ENCODE measurements at places on chromosomes 11 and 22.

- no peak for DNase-seq
Measured at GRCh38 chr11:2564008-2564530, 119.3 kb downstream of the KCNQ1 start.

GRCh38 chr11:64762277-64762673 is 2.5 kb upstream of the PYGM start:
- DNase-seq = no peak

GRCh38 chr11:77083566-77084245 is 16.9 kb downstream of the CAPN5 start:
- DNase-seq = no peak

DNA sequence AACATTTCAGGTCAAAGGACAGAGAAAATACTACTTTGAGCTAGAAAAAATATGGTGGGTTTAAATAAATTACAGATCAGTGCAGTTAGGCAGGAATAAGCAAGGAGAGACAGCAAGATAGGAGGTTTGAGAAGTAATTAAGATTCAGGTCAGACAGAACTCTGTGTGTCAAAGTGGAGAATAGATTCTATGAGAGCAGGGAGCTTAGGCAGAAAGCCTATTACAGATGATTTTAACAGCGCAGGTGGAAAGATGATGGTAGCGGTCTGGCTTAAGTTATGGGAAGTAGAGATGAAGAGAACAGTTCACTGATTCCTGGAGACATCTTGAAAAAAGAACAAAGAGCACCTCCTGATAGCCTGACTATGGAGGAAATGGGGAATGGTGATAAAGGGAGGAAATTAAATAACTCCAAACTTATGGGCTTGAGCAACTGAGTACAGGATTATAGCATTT is 106.0 kb downstream of the APIP start:
- DNase-seq = no peak

DNA sequence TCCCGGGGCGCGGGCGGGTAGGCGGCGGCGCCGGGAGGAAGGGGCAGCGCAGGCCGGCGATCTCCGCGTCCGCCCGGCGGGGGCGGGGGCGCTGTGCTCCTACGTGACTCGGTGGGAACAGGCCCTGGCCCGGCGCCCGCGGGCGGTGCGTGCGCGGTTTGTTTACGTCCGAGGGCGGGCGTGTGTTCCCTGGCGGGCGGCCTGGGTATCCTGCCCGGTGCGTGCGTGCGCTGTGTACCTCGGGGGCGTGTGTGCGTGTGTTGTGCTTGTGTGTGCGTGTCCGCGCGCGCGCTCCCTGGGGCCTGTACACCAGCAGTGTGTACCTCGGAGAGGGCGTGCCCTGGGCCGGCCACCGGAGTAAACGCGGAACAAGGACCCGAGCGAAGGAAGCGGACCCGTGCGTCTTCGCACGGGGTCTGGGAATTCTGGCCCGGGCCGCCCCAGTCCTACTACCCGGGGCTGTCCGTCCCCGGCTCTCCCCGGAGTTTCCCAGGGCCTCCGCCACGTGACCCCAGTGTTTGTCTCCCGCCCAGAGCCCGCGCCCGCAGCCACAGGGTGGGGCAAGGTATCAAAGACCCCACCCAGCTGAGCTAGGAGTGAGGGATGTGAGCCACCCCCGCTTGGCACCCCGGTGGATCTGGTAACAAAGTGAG is 769 bp downstream of the MAFF start:
- DNase-seq = peak; percentile 77

GRCh38 chr11:36360318-36360717 is 64.2 kb downstream of the PRR5L start:
- no peak for DNase-seq

DNA sequence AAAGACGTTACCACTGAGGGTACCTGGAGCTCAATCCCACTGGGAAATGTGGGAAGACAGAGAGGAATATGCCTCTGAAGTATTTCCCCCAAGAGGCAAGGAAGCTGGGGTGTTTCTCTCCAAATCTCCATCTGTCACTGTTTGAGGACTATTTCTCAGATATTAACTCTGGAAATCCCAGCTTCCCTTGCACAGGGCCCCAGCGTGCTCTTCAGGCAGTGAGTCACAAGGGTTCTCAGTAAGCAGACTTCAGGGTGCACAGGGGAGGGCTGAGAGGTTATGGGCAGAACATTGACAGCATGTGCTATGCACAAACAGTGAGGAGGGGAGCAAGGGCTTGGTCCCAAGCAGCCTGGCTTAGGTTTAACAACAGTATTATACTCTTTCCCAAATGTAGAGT is 60.9 kb upstream of the EED start:
- DNase-seq = no peak

DNA sequence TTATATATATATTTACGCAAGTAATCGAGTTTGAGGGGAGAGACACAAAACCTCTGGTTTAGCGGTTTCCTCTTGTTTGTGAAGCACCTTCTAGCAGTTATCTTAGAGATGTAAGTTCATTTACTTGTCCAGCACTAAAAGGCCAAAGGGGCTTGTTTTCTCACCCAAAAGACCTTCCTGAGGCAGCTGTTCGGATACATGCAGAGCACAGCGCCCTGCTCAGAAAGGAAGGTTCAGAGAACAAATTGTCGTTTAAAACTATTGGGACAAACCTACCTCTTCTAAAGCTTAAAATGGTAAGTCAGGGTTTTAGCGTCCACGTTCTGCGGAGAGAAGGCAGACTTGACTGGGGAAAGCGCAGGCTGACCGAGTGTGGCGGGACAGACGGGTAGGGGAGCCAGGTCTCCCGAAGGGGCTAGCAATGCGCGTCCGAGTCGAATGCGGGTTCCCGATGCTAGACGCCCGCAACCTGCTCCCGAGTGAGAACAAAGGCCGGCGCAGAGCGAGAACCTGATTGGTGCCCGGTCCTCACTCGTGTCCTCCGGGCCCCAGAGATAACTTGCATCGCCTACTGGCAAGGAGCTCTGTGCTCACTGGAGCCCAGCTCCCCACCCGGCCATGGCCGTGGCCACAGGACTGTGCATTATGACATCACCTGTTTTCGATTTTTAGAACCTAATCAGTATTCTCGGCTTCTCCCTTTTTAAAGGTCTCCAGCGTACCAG is 1.0 kb upstream of the SESN3 start:
- peak; percentile 23 for DNase-seq

- no peak for DNase-seq
Measured at GRCh38 chr11:4672470-4672869, 25.2 kb downstream of the OR51E2 start.

DNA sequence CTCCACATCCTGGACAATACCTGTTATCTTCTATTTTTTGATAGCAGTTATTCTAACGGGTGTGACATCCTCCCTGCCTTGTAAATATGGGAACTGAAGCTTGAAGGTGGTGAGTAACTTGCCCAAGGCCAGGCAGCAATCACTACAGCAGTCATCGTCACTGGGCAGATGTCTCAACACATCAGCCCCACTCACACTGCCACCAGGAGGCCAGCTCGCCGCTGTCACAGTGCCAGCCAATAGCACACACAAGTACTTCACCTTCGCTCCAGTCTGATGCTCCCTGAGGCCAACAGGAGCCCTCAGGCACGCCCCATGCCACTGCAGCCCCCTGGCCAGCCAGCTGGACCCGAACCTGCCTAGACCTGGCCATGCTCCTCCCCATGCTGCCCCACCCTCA is 4.9 kb upstream of the TTLL1 start:
- no peak for DNase-seq

GRCh38 chr22:42116848-42117424 is 13.7 kb downstream of the CYP2D6 start:
- no peak for DNase-seq

DNA sequence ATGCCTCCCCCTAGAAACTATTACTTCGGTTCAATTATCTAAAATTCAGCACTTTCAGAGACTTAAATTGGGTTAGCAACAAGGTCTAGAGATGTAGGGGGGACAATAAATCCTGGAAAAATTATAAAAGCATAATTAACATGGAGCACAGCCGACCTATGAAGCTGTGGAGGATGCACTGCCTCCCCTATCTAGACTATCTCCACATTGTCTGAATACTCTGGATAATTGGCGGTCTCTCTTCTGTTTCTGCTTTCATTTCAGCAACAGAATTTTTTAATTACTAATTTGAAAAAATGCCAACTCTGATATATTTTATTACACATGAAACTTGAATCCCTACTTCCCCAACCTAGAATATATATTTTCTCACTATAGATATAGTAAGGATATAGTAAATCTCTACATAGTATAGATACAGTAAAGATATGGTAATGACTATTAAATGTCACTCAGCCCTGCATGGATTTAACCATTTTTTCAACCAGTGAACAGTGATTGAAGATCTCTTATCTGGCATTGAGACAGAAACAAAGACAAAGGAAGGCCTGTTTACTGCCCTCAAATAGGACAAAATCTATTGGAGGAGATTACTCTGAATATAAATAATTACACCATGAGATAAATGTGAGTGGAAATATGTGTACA is 157.6 kb downstream of the BLID start:
- DNase-seq = no peak

DNA sequence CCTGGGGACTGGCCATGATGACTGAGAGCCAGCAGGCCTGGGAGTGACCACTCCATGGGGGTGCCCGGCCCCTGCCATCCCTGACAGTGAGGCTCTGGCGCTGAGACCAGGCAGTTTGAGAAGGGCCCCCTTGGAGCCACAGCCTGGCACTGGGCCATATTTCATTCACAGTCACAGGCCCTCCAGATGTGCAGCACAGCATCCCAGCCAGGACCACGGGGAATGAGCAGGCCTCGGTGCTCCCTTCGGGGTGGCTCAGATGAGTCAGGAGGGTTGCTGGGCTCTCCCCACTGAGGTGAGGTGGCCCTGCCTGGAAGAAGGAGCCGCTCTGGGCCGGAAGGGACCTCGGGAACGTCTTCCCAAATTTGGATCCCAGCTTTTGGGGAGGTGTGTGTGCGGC is 53.0 kb downstream of the GRAMD4 start:
- DNase-seq = no peak

DNA sequence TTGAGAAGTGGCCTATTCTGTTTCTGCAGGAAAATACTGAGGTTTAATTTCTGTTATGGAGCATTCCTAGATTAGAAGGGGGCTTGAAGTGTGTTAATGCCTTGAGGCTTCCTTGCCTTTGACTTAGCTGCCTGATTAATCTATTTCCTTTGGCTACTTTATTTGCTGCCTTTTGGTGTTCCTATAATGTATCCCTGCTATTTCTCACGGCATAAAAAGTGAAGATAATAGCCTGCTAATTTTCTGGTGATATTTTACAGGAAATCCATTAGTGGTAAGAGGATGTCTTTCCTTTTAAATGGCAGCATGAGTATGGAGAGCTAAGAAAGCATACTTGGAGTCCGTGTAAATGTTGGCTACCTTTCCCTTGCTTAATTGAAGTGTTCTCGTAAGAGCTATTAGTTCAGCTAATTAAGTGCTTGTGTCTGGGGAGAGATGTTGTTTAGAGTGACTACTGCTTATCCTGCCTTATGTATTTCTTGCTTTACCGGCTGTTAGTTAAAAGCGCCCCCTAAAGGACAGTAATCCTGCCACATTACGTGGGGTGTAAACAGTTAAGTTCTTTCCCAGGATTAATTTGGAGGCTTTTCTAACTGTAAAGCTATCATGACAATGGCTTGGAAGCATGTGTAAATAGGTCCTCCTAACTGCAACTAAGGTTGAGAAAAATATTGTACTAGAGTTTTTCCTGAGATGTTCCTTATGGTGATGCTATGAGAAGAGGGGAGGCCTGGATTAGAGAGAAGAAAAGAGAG is 45.6 kb downstream of the ZNF280B start:
- DNase-seq = no peak

GRCh38 chr22:34296461-34296860 is 376.2 kb upstream of the LARGE1 start:
- DNase-seq = no peak

DNA sequence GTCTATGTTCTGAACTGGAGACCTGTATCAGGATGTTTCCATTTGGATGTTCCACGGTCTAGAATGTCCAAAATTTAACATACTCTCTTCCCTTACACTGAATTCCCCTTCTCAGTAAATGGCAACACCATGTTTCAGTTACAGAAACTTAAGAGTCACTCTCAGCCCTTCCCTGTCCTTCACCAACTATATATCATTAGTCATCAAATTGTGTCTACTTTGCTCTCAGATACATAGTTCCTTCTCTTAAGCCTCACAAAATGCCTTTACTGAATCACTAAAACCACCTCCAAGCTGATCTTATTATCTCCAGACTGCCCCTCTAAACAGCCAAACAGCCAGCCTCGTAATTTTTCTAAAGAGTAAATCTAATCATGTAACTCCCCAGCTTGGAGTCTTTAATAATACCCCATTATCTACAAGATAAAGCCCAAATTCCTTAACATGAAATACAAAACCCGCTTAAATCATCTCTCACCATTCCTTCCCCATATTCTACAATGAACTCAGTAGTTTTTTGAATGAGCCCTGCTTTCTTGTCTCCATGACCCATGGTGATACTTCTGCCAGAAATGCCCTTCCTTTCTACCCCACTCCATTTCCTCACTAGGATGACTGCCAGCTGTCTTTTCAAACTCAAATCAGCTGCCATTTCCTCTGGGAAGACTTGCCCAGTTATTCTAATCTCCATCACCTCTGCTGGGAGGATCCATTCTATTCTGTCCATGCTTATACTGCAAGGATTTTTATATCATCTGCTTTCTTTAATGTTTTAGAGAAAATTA is 102.7 kb upstream of the ARHGAP42 start:
- no peak for DNase-seq

GRCh38 chr11:1740786-1741530 is 9.4 kb downstream of the IFITM10 start:
- DNase-seq = no peak

GRCh38 chr22:44709881-44710392 is 7.9 kb downstream of the PRR5 start:
- no peak for DNase-seq

DNA sequence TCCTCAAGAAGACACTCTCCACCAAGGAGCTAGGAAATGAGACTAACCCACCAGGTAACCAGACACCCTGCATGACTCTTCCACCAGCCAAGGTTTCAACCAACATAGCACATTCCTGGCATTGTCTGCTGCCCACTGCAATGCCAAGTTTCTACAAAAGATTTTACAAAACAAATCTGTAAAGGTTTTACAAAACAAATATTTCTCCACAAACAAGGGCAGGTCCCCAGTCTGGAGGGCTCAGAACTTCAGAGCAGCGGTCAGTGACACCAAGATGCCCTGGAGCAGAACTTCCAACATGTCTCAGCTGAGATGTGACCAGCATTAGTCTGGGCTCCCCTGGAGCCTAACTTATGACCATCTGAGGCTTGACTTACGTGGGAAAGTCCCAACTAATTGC is 14.0 kb downstream of the GALNT18 start:
- DNase-seq = no peak

DNA sequence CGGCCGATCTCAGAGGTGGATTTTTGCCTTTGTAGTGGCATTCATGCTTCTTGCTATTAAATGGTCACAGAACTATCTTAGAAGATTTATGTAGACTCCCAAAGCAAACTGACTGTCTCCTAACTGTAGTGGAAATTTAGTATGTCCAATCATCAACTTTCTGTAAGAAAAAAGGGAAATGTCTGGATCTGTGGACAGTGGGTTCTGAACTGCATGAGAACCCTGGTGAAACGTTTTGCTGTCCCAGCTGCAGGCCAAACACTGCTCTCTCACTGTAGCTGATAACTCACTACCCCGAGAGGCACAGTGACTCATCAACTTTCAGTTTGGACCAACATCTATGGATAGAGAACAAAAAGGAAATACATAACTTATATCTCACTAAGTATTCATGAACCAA is 387.1 kb downstream of the SOX6 start:
- DNase-seq = no peak

- DNase-seq = no peak
Measured at GRCh38 chr11:45857961-45858474, 10.7 kb downstream of the CRY2 start.

GRCh38 chr11:124768914-124769313 is 6.8 kb upstream of the ESAM start:
- no peak for DNase-seq
